ENCODE measurements at places on chromosomes 13 and 19.
A peak's percentile ranks its signal among the peaks of the same experiment; 100 is the strongest.

DNA sequence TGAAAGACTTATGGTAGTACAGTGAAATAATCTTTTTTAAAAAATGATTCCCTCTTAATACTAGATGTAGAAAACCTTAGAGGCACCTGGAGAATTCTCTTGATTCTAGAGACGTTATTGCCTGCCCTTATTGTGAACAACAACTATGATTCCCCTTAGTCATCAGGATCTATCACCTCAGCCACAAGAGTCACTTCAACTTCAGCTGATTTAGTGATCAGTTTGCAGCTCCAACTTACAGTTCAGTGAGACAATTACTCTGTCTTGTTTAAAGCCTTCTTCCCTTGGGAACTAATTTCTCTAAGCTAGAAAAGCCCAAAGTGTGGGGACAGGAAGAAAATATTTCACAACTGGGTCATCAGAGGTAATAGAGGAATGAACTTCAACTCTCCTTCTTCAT is 254.3 kb upstream of the SLITRK1 start:
- DNase-seq = no peak

DNA sequence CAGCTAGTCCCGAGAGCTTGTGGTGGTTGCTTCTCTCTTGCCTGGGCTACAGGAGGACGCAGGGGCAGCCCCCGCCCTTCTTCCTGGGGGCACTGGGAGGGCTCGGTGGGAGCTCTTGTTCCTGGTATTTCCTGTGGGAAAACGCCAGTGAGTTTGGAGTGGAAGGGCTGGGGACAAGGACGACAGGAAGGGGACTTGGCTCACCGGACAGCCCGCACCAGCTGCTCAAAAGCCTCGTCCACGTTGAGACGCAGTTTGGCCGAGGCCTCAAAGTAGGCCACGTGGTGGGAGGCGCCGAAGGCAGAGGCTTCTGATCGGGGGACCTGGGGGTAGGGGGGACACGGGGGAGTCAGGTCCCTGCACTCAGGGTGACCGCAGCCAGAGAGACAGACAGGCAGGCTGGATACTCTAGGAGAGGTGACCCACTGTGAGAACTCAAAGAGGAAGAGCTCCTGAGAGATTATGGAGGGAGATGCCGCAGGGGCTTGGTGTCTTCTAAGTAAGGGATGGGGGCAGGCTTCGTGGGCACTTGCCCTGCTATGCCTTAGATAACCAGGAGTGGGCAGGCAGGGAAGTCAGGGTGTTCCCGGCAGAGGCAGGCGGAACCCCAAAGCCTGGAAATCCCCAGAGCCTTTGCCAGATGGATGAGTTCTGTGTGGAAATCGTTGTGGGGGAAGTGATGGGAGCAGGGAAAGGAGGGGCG is 4.3 kb downstream of the RRAS start:
- DNase-seq = no peak

- DNase-seq = peak; percentile 48
These were observed 967 bp upstream of the TPT1 start for GRCh38 chr13:45341799-45342500.

DNA sequence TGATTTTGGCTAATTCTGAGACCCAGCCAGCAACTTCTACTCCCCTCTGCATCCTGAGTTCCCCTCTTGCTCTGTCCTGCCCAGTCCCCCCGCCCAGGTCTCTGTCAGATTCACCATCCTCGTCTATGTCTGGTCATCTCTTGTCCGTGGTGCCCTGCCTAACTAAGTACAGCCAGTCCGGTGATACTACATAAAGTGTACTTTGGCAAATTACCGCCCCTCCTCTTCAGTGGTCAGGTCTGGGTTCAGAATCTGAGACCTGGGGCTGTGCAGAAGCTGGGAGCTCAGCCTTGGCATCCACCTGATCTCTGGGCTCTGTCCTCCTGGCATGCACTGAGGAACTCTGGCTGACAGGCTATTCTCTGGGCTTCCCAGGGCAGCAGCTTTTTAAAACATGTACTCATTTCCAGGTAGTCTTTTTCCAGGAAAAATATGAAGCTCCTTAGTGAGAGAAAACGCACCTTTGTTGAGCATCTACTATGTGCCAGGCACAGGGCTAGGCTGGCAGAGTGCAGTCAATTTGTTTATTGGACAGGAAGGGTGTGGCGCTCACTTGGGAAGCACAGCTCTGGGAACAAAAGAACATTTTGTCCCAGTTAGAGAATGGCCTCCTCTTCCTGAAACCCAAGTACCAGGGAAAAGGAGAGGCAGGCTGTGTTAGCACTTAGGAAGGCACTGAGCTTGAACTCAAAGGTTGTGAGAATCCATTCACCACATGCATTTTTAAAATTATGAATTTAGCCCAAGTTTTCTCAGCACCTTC is 88.9 kb downstream of the TSHZ3 start:
- no peak for DNase-seq

DNA sequence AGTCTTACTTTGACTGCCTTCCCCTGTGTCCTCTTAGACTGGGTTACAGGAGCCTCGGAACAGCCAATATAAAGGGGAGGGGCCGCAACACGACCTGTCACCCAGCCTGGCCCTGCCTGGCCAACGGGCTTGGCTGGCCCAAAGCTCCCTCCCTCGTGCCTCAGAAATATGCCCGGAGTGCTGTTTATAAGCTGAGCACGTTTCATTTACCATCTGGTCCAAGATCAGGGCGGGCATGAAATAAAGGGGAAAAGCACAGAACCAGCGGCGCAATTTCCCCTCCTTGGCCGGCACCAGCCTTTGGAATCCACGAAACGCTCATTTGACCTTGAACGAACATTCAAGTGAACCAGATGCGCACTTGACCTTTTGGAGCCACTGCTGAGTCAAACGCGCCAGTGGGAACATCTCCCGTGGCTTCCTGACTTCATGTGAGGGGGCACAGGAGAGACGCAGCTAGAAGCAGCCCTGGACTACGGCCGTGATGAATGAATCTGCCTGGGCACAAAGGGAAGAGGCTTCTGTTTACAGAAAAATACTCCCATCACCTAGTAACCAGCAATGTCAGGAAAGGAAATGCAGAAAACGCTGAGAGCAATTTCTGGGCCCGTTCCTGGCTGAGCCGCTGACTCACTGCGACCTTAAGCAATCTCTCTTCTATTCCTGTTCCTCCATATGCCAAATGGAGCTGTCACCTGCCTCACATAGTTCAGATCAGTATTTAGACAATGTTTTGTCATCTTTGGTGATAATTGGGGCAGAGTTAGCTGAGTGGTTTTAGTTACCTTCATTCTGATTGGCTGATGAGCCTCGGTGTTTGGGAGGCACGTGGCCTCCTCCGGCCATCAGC is 53.3 kb downstream of the RFX2 start:
- DNase-seq = peak; percentile 14

DNA sequence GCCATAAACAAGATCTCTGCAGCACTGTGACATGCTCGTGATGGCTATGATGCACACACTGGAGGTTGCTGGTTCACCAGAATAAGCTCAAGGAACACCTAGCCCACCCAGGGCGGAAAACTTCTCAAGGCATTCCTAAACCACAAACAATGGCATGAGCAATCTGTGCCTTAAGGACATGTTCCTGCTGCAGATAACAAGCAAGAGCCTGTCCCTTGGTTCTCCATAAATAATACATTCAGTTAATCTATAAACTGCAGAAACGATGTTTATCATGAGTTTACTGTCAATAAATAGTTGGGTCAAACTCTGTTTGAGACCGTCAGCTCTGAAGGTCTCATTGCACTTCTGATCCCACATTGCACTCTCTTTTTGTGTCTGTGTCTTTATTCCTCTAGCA is 18.6 kb upstream of the ZNF266 start:
- no peak for DNase-seq

- no peak for DNase-seq
These were observed 167.2 kb downstream of the NDFIP2 start for GRCh38 chr13:79648191-79648590.

- DNase-seq = no peak
These were observed 5.4 kb upstream of the RASAL3 start for GRCh38 chr19:15469513-15470297.

DNA sequence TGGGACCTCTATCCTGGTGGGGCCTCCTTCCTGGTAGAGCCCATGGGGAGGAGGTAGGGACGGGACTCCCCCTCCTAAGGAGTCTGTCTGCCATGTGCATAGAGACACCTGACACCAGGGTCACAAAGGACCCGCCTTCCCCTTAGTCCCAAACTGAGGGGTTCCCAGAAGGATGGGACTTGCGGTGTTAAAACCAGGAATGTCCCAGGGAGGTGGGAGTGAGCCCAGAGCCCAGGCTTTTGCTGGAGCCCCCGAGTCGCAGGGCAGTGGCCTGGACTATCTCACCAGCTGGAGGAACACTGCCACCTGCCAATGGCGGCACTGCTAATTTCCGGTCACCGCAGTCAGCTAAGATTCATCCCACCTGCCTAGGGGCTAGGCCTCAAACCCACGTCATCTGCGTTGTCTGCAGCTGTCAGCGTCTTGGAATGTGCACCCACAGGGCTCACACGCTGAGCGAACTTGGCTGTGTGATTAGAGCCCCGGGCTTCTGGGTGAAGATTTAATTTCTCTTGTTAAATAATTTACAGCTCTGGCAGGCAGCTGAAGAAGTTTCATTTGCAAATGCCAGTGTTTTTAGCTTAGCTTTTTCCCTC is 31.9 kb upstream of the ATP11A start:
- DNase-seq = no peak

DNA sequence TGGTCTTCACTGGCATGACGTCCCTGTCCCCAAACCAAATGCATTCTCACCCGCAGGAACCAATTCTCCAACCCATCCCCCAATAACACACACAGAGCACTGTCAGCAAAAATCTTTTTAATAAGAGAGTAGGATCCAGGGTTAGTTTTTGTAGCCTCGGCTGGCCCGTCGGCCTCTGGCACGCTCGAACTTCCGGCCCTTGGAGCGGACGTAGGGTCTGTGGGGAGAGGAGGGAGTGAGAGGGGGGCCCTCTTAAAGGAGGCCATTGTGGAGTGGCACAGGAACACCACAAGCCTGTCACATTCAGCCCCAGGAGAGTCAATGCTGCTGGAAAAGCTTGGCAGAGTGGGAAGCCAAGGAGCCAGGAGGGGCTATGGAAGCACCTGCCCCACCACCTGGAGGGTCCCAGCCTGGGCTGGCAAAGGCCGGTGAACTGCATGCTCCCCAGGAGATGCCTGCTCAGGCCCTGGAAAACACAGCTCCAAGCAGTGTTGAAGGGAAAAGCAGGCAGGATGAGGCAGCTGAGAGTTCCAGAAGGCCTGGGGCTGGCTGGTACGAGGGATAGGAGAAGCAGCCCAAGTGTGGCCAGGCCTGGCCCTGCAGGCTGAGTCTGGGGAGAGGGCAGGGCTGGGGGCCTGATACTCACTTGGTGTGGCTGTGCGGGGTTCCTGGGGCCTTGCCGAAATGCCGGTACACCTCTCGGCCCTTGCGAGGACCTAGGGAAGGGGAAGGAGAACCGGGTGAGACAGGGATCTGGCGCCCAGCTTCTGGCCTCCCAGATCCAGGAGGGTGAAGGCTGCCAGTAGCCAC is 560 bp upstream of the FAM83E start:
- no peak for DNase-seq

GRCh38 chr13:43905435-43906031 is 25.8 kb downstream of the LACC1 start:
- DNase-seq = peak; percentile 55

- no peak for DNase-seq
These were observed 1315.4 kb downstream of the EFNB2 start for GRCh38 chr13:105220063-105220462.

GRCh38 chr13:83815598-83815997 is 66.7 kb downstream of the SLITRK1 start:
- DNase-seq = no peak

DNA sequence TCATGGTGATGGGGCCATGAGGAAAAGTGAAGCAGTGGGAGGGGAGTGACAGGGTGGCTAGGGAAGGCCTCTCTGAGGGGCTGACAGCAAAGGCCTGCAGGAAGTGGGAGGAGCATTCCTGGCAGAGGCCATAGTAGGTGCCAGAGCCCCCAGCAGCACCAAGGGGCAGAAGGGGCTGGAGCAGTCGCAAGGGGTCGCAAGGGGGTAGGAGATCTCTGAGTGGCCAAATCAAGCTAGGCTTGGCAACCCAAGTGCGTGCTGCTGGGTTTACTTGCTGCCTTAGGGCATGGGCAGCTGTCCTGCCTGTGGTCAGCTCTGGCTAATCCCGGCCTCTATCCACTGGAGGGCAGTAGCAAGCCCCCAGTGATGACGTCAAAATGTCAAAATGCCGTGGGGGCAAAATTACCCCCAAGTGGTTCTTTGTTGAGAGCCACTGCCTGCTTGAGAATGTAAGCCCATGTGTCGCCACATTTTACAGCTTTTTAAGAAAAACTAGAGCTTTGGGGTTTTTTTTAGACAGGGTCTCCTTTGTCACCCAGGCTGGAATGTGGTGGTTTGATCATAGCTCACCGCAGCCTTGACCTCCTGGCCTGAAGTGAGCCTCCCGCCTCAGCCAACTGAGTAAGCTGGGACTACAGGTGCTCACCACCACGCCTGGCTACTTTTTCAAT is 11.8 kb downstream of the CCDC97 start:
- peak; percentile 54 for DNase-seq
